ENCODE measurements at places on chromosomes 3 and 15.
A peak's percentile ranks its signal among the peaks of the same experiment; 100 is the strongest.

- DNase-seq = no peak
These were observed 109.1 kb downstream of the POLQ start for GRCh38 chr3:121436641-121437040.

DNA sequence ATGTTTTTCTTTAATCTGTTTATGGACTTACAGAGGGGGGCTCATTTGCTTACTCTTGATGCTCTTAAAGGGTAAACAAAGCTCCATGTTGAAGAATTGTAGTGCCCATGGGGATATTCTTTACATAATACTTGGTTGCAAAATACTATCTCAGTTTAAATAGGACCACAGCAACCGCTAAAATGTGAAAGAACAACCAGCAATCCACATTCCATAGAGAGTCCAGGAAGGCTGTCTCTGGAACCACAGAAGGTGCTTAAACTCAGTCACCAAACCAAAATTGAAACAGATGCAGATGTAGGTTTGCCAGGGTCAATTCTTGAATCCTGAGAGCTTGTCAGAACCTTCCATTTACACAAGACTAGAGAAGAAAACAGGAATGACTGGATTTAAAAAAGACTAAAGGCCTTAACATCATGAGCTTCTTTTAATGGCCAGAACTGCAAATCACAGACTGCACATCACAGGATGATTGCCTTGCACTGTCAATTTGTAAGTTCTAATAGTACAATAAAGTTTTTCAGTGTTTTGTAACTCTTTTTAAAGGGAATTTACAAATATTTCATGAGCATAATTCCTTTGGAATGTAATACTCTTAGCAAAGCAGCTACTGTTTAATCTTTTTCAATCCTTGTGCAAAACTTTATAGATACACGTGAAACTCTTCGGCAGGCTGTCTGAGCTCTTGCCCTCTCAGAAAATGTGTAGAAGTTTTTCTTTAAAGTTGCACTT lies 661.6 kb downstream of the SI start:
- DNase-seq = no peak

GRCh38 chr3:116388867-116389385 lies 56.4 kb downstream of the LSAMP start:
- no peak for DNase-seq

- no peak for DNase-seq
These were observed 30.9 kb upstream of the RARB start for GRCh38 chr3:25397150-25397549.

DNA sequence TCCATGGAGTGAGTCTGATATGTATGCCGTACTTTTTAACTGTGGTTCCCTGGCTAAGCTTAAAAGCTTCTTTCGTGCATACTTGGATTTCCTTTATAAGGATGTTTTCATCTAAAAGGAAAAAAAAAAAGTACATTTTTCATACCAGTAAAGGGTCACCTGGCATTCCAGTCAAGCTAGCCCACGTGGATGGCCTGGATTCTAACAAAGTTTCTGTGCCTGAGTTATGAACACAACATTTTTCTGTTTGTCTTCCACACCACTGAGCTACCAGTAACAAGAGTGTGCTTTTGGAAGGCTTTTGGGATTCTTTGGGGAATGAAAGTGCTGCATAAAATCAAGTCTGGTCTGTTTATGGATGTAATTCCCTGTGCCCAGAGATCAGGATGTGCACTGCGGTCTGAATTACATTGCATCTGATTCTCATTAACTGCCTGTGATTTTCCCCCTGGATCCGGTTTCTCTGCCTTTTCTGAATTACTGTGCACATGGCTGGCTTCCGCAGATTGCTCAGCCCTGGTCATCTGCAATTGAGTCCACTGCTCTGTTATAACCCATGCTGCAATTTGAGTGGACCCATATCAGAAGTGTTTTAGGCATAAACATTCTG lies 38.2 kb upstream of the MAGI1 start:
- no peak for DNase-seq

- no peak for DNase-seq
These were observed 50.1 kb upstream of the MCF2L2 start for GRCh38 chr3:183478501-183478900.

GRCh38 chr15:63250312-63250965 lies 27.0 kb upstream of the APH1B start:
- DNase-seq = no peak

GRCh38 chr3:10556312-10556711 lies 50.9 kb upstream of the ATP2B2 start:
- DNase-seq = no peak

DNA sequence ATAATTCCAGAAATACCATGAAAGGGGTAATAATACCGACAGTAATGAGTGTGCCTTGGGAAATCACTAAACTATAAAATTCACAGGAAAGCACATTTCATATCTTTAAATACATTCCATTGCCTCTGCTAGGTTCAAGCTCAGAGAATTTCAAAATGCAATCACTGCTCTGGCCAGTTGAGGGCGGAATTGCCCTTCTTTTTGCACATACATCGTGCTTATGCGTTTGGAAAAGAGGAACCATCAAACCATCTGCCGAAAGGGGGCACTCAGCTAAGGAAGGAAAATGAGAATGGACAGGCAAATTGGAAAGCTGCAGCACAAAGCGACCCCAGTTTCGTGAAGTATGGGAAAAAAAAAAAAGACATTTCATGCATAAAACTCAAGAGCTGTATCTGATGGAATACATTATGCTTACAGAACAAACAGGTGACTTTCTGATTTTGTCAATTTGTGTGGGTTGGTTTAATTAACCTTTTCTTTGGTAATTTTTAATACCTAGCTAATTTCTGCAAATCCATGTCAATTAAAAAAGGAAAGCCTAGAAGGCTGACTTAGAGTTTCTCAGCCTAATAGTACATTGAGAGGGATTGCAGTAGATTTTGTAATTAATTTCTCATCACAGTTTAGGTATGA lies 61.4 kb downstream of the TUSC7 start:
- peak; percentile 93 for DNase-seq

GRCh38 chr3:192031941-192032340 lies 571.0 kb downstream of the PYDC2 start:
- DNase-seq = no peak

DNA sequence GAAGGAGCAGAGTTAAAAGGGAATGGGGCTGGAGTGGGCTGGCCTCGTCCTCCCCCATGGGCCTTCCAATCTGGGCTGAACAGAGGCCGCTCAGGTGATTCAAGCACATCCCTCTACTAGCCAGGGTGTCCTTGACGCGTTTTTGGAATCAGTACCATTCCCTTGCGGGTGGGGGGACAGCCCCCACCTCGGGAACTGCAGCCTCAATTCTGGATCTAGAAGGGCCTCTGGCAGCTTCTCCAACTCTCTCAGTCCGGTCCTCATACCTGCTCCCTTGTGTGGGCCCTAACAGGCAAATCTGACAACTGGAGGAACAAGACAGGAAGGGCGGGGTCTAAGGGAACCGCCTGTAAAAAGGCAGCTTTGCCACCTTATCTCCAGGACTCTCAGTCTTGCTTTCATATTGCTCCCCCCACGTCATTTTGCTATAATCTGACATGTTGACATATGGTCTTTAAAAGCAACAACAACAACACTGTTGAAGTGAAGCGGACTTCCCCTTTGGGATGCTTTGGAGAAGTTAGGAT lies 802 bp upstream of the CHRNB4 start:
- peak; percentile 65 for DNase-seq
